Activated naive CD4-positive, alpha-beta T cell treated with anti-CD3 and anti-CD28 coated beads for 36 hours (primary cell): ENCODE measurements at places on chromosomes 7 and 10. TPM values are rescaled to one million over a fixed set of nuclear protein-coding genes. Genes with fewer than 3 reads are reported as not detected.

DNA sequence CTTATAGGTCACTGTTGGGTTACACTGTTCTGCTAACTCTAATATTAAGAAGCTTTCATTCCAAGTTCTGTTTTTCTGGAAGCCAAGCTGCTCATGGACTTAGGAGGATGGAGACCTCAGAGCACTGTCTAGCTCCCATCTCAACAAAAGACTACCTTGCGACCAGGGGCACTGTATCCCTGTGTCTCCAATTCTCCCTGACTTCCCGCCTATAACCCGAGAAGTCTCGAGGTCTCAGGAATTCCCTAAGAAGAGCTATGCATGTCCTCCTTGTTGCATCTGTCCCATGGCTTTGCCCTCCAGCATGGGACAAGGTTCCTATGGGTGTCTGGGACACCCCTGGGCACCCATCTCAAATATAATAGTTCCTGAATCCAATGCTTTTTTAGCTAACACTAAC lies 31.2 kb downstream of the BTBD16 start:
- no peak for DNase-seq

DNA sequence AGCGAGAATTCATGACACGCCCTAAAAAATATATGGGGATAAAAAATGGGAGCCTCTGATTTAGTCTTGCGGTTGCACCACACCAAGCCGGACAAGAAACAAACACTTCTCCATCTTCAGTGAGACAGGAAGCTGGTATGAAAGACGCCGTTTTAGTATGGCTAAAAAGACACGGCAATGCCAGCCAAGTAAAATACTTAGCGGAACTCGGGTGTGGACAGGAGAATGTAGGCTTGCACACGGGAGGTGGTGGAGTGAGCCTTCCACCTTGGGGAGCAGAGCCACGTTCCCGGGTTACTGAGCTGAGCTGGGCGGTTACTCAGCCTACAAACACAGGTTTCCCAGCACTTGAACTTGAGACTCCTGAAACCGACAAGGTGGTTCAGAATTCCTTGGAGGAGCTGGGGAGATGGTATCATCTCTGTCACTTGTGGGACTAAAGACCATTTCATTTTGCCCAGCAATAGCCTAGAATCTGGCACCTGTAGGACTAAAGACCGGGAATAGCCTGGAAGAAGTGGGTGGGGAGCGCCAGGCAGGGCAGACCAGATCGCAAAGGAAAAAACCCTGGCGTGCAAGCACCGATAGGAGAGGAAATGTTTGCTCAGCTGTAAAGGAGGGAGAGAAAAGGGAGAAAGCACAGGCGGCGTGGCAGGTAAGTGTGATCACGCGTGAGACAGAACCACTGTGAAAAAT lies 34.8 kb upstream of the SEPHS1 start:
- DNase-seq = peak; percentile 4

- no peak for DNase-seq
These were observed 15.8 kb downstream of the MET start for GRCh38 chr7:116687801-116688201.

DNA sequence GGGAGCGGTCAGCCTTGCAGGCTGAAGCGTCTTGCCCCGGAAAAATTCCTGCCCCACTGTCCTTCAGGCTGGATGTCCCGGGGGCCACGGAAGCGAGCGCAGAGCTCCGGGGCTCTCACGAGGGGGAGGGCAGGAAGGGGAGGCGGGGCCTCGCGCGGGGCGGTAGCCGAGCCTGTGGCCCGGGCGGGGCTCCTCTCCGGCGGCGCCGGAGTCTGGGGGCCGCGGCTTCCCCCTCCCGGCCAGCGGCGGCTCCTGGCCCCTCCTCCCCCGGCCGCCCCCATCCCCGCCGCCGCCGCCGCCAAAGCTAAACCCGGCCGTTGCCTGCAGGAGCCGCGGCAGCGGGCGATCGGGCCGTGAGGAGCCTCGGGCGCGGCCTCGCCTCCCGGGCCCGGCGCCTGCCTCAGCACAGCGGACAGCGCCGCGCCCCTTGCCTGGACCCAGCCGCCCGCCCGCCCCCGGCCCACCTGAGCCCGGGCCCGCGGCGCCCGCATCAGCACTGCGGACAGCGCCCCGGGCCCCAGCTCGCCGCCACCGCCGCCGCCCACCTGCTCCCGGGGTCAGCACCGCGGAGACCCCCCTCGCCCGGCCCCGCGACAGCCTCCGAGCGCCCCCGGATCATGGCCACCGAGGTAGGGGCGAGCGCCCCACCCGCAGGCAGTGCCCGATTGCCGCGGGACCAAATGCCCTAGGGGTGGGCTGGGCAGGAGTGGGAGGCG lies at the start of gene GOLGA7B:
GOLGA7B (plus strand) TSS at position 157 of the 716 bp plus-strand sequence; CDS start at position 618, 461 bp downstream.
- DNase-seq = peak; percentile 62

ABCC2 gene
- total RNA-seq = 0.64 TPM

TET1 gene
- total RNA-seq = 0.57 TPM

TEX47 gene
- not detected for total RNA-seq

DNA sequence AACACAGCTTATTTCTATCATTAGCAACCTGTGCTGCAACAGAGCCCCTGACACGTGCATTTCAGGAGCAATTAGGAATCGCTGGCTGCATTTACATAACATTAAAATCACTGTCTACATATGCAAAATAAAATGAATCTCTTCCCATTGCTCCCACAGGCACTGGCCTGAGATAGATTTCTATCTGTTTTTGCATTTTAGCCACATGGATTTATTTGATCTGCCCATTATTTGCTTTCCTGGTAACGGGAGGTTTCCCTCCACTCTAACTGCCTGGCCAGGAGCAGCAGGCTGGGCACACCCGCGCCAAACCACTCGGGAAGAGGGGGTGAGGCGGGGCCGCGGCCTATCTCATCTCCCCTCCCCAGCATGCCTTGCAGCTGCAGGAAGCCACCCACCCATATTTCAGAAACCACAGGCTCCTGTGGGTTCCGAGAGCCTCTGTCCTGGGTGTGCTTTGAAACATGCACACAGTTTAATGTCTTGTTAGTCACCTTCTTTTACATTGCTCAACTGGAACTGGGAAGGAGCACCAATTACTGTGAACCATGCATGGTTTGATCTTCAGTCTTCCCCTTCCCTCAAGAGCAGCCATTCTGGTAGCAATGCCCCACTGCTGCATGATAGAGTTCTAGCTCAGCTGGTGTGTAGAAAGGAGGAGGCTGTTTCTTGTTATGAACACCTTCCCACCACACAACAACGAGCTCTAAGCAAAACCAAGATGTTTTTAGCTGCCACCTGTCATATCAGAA lies 37.7 kb upstream of the IKZF1 start:
- peak; percentile 84 for DNase-seq

- DNase-seq = peak; percentile 59
These were observed 9.0 kb downstream of the ELMO1 start for GRCh38 chr7:37439653-37440026.

GRCh38 chr7:157299613-157300368 lies 37.0 kb upstream of the DNAJB6 start:
- DNase-seq = no peak

- no peak for DNase-seq
These were observed 155.8 kb upstream of the CHST15 start for GRCh38 chr10:124249196-124249595.

SCART1 gene
- 1.6 TPM for total RNA-seq

GRCh38 chr10:12350167-12350872 lies 973 bp downstream of the CAMK1D start:
- DNase-seq = peak; percentile 63

ABCB4 gene
- not detected for total RNA-seq

DNA sequence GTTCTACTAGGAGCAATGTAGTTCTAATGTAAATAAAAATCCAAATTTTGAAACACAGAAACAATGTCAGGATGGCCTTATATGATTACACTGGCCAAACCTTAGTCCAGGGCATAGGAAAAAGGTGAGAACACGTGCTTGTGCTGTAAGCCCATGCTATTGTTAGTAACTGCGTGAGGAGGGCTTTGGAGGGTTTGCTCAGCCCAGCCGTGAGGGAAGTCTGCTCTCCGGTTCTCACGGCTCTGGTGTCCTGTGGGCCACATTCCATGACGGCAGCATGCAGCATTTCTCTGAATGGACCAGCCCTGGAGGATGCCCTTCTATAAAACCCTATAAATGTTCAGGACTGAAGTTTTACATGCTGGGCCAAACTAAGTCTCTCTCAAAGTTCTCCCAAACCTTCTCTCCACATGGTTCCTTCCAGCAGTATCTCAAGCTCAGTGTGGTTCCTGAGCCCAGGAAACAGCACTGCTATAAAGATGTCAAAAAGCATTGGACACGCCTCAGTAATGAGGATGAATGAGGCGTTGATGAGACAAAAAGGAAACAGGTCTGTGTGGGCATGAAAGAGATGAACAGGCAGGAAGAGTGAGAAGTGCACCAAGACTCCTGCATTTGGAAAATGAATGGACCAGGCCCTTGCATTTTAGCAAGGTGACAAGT lies 174.8 kb upstream of the CDCA7L start:
- no peak for DNase-seq

TSPAN12 gene
- not detected for total RNA-seq

SPDYE2B gene
- total RNA-seq = not detected

- DNase-seq = no peak
These were observed 44.6 kb upstream of the TSPAN13 start for GRCh38 chr7:16708980-16709379.

DNA sequence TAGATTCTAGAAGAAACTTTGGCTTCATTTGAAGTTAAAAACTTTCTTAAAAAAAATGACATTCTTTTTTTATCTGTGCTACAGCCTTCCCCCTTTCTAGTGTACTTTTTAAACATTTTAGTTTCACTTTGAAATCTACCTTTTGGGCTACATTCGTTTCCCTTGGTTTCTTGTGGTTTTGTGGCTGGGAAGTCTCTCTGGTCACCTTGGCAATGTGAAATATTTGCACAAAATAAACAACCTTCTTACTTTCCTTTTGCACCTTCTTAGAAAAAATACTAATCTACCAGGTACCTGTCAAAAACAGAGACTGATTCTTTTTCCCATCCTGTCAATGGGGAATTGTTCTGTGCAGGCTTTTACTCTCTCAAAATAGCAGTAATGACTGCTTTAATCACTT lies 350.2 kb downstream of the GATA3 start:
- peak; percentile 53 for DNase-seq

DNA sequence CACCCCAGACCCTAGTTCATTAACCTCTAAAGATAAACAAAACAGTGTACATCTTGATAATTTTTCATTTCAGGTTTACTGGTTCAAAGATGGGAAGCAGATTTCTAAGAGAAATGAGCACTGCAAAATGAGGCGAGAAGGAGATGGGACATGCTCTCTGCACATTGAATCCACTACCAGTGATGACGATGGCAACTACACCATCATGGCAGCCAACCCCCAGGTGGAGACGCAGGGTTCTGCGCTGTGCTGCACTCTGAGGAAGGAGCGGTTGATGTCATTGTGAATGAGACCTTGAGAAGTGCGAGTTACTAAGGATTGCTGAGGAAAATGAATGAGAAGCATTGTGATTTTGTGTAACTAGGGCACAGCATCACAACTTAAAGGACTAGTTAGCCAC lies 37.6 kb downstream of the ATOH7 start:
- no peak for DNase-seq

ZNF365 gene
- total RNA-seq = 0.10 TPM

DNA sequence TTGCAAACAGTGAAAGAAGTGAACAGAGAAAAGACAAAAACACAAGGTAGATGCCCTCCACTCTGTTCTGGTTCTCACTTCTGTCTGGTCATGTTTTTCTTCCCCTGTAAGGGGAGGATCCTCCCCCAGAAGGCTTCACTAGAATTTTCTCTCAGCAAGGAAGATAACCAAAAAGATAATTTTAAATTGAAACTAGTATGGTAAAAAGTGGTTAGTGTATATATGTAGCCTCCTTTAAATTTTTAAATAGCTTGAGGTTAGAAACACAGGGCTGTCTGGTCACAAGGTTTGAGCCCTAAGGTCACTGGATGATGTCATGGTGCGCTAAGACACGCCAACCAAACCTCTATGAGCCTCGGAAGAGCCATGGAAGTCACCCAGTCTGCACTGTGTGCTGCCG lies 5.6 kb upstream of the PKD1L1 start:
- no peak for DNase-seq

MMP21 gene
- not detected for total RNA-seq

IGFBP3 gene
- total RNA-seq = 0.17 TPM

GPR15LG gene
- not detected for total RNA-seq

DNA sequence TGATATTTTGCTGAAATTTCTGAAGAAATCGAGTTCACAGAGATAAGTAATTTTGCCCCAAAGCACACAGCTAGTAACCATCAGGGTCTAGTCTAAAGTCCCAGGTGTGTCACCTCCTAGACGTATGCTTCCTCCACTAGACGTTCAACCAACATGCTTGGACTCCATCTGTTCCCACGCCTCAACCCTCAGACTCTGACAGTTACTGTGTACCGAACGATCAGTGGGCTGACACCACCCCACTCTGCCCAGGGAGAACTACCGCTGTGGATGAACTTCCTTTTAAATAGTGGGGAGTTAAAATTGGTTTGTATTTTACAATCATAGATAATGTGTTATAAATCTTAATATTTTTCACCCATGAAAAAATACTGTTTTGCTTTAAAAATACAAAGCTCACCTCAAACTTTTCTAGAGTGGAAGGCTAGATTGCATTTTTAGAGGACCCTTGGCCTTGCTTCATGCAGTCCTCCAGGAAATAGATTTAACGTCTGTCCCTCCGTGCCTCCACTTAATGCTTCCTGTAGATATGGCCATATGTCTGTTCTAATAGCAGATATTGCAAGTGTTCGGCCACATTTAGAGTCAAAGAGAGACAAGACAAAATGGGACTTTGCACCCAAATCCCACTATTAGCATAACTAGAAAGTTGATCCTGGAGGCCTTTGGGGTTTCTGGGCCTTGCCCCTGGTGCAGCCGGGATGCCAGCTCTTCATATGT lies 91.4 kb upstream of the ZPBP start:
- DNase-seq = no peak

DNA sequence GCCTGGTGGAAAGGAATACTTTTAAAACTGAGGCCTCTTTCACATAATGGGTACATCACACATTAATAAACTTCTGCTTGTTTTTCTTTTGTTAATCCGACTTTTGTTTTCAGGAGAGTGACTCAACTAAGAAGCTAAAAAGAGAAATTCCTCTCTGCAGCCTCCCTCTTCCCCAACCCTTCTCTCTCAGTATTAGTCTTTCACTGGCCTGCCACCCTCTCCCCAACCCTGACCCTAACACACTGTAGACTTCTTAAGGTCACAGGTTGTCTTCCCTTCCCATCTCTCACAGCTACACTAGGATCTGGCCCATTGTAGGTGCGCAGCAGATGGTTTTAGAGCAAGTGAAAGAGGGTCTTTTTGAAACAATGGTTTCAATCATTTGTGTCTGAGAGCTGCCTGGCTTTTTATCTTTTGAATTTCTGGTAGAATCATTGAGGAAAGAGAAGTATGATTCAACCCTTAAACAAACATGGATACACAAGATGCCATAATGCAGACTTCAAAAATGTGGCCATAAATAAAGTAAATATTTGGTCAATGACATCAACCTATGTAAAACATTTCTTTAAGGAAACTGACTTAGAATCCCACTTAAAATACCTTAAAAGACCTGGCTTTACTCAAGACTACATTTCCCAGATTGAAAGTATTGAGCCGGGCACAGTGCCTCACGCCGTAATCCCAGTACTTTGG lies 17.9 kb upstream of the FFAR4 start:
- DNase-seq = no peak

CPEB3 gene
- 1.0 TPM for total RNA-seq

DNA sequence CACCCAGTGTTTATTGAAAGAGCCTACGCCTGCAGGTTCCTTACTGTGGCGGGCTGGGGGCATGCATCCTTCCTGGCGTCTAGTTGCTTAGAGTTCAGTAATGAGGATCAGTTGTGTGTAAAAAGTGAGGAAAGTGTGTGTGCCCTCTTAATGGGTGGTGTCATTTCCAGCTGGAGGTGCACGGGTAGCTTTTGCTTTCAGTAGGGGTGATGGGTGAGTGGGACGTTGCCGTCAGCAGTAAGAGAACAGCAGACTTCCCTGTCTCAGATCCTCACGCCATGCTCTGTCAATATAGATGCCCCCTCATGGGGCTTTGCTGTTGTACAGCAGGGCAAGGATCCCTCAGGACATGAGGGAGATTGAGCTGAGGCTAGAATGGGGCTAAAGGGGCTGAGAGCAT lies 352.6 kb upstream of the GALNT17 start:
- no peak for DNase-seq
